Hematopoietic multipotent progenitor cell treated with erythropoietin and hydrocortisone succinate and interleukin-3 and kit ligand, for 4 days (in vitro differentiated cells): ENCODE measurements at places on chromosomes 4 and X.
A peak's percentile ranks its signal among the peaks of the same experiment; 100 is the strongest.

GRCh38 chr4:88706574-88706973 lies 8.9 kb upstream of the NAP1L5 start:
- DNase-seq: peak; percentile 39

GRCh38 chr4:48431401-48431800 lies 51.7 kb upstream of the SLC10A4 start:
- no peak for DNase-seq

DNA sequence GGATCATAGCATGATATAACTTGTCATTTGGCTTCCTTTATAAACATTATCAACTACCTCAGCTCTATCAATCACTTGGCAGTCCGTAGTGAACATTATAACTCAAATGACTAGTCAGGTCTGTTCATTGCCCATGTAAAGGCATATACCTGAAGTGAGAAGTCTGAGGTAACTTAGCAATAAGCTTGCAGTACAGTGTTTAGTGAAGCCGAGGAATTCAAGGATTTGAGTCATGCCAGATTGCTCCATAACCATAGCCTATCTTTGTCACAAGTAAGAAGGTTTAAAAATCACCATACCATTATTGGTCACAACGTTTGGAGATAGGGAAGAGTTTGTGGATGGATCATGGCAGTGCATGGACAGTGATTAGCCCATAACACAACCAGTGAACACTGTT lies 41.6 kb downstream of the AR start:
- DNase-seq: no peak

DNA sequence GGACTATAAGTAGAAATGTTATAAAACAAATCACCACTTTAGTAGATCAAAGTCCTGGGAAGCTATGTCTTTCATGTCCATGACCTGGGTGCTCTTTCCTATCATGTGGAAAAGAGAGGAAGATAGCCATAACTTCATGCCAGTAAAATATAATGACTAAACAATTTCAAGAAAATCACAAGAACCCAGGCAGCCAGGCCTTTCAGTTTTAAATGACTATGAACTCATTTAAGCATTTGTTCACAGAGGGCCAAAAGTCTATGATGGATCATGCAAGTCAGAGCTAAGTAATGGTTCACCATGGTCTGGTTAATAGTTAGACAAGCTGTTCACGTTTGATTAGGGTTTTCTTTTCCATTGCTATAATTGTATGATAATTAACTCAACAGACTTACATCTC lies 155.8 kb downstream of the PPARGC1A start:
- no peak for DNase-seq

DNA sequence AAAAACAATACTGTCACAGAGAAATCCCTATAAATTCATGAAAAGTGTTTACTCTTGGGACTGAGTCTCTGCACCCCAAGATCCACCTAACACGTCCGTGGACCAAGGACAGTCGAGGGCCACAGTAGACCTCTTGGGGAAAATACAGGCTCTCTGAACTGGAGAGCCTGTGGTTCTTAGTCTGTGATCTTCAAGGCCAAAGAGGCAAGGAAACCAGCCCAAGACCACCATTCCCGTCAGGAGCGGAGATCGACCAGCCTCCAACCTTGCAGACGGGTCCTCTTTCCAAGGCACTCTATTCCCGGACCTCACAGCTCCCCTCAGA lies 1.6 kb upstream of the APBB2 start:
- no peak for DNase-seq

DNA sequence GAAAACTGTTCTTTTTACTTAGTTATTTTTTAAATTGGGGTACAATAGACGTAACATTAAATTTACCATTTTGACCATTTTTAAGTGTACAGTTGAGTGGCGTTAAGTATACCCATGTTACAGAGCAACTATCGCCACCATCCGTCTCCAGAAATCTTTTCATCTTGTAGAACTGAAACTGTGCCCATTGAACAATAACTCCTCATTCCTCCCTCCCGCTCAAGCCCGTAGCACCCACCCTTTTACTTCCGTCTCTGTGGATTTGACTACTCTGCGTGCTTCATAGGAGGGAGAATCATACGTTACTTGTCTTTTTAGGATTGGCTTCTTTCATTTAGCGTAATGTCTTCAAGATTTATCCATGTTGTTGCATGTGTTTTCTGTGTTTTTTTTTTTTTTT lies 55.3 kb downstream of the TMEM131L start:
- DNase-seq: no peak
